ENCODE measurements at places on chromosomes 1 and 21. TPM values are rescaled to one million over a fixed set of nuclear protein-coding genes. Genes with fewer than 3 reads are reported as not detected.
A peak's percentile ranks its signal among the peaks of the same experiment; 100 is the strongest.

The HAPLN2 gene
- total RNA-seq, result 0.47 TPM

The ERICH3 gene
- not detected for total RNA-seq

The SLC44A5 gene
- total RNA-seq, result not detected

The TSTD1 gene
- total RNA-seq, result 16.0 TPM

GRCh38 chr1:11841245-11842153 is 6.1 kb downstream of the NPPA start:
- peaks cover 36% of the 10 kb centered on the region for H3K4me1 ChIP-seq
- peaks cover 44% of the 10 kb centered on the region for H3K36me3 ChIP-seq
- H3K27ac ChIP-seq, result peak overlapping the region; percentile 77
- no peaks in the 10 kb centered on the region for H3K27me3 ChIP-seq
- H3K4me3 ChIP-seq, result peak overlapping the region; percentile 23

DNA sequence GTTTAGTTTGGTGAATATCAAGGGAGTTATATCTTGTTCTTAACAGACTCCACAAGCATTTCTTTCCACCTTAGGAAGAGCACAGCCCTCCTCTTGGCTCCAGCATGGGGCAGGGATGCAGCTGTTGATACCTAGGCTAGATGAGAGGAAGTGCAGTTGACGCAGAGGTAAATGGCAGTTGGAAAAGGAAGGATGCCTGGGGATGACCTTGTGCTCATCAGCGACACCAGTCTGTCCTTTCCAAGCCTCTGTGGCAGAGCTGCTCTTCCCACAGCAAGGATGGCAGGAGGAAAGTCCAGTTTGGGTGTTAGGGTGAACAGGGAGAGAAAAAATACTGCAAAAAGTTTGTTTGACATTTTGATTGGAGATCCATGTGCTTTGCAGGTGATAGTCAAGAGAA is 6.2 kb downstream of the PROX1 start:
- peaks cover 17% of the 10 kb centered on the region for H3K4me1 ChIP-seq
- no peaks in the 10 kb centered on the region for H3K36me3 ChIP-seq
- H3K4me3 ChIP-seq, result no peak overlapping the region
- no peak overlapping the region for H3K27ac ChIP-seq
- no peak for DNase-seq

Measured in Karpas-422 (cell line).